ENCODE measurements at places on chromosomes 4 and X. TPM values are rescaled to one million over a fixed set of nuclear protein-coding genes. Genes with fewer than 3 reads are reported as not detected.

Gene HDX
- 0.80 TPM for total RNA-seq

Gene WDFY3
- total RNA-seq: 0.78 TPM

Gene CDX4
- total RNA-seq: not detected

Gene RAI2
- total RNA-seq: 0.71 TPM

Gene ATP5ME
- total RNA-seq: 260 TPM

Gene GIMD1
- total RNA-seq: not detected
